ENCODE measurements at places on chromosomes 5 and 9.

DNA sequence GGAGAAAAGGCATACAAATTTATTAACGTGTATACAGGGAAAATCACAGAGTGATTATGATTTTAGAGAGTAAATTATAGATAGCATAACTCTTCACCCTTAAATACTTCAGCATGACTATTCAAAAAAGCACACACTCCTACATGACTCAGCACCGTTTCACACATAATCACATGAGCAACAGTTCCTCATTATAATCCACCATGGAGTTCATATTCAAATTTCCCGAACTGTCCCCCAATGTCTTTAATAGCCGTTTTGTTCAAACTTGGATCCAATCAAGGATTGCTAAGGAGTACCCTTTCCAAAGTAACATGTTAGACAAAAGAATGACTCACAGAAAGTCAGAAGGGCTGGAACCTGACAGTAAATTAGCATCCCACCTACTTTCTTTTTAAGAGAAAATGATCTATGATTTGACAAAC lies 32.1 kb downstream of the RAPGEF1 start:
- no peak for DNase-seq

GRCh38 chr5:156670615-156671014 lies 179.5 kb upstream of the PPP1R2B start:
- no peak for DNase-seq

DNA sequence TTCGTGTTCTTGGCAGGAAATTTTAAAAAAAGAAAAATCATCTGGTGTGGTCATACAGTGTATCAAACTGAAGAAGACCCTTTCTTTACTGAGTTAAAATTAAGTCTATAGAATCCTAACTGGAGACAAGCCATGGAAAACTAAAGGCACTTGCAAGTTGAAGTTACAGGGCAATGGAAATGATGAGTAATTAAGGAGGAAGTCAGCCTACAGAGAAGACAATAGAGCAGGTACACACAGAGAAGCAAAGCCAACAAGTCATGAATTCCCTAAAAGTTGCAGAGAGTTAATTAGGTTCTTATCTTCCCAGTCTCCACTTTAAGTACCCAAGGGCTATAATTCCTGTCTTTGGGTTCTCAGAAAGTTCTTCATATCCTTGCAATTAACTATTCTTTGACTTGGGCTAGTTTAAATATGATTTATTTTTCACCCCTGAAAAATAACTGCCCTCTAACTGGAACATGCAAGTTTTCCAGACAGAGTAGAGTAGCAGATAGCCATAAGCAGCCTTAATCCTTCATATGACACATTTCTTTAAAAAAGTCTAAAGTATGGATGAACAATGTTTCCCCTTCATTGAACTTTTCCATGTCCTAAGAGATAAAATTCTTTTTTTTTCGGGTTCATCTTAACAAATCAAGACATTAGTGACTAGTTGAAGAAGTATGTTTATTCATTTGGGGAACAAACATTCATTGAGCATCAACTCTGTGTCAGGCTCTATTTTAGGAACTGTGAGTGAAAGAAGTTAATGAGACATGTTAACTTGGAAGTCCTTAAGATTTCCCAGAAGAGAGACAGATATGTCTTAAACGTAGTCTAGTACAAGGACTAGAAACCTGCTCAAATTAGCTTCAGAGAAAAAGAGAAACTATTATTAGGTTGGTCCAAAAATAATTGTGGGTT lies 5.2 kb upstream of the ITGA2 start:
- no peak for DNase-seq

DNA sequence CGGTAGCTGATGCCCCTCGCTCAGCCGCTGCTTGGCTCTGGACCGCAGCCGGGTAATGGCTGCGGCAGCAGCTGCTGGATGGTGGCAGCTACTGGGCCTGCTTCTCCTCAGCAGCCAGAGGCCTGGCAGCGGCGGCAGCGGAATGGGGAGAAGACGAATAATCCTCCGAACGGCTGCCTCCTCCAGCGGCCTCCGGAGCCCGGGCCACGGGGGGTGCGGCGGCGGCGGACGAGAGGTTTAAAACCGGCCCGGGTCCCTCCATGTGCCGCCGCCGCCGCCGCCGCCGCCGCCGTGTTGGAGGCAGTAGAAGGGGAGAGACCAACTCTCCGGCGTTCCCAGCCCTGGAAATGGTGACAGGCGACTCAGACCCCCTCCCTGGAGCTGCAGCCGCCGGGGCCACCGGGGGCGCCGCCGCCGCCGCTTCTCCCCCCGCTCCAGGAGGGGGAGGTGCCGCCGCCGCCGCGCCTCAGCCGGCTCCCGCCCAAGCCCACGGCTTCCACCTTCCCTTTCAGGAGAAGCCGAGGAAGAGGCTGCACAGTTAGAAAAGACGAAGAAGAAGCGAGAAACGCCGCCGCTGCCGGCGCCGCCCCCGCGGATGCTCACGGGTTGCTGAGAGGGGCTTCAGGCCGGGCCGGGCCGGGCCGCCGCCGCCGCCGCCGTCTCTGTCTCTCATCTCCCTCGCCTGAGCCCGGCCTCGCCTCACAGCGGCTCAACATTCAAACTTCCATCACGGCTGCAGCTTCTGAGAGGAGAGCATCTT lies 118.4 kb upstream of the PRSS3 start:
- DNase-seq, result peak; percentile 68

DNA sequence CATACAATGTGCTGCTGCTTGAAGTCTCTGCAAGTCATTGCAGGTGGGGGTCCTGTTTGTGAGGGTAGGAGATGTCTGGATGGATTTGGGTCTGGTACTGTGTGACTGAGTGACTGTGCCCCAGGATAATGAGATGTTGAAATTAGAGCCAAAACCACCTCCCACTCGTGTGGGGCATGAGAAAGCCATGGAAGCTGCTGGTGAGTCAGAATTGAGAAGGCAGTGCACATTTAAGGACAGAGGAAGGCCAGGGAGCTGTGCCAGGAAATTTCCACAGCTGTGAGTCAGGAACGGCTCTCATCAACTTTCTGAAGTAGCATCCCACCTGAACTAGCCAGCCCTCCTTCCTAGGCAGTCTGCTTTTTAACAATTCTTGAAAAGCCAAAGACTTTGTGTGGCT lies 229.8 kb downstream of the DRD1 start:
- DNase-seq, result peak; percentile 65

- DNase-seq, result no peak
These were observed 6.3 kb downstream of the FOXD1 start for GRCh38 chr5:73442231-73442811.

DNA sequence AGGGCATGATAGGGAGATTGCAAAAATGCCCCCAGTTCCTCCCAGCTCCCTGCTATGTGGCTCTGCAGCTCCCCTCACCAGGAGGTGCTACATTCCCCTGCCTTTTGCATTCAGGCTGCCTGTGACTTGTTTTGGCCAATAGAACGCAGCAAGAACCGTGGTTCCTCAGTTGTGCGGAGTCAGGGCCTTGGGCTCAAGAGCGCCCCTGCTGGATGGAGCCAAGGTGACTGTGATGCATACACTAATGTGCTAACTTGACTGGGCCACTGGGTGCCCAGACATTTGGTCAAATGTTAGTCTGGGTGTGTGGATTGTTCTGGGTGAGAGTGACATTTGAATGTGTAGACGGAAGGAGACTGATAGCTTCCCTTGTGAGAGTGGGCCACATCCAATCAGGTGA lies 123.3 kb upstream of the MVB12B start:
- DNase-seq, result no peak

DNA sequence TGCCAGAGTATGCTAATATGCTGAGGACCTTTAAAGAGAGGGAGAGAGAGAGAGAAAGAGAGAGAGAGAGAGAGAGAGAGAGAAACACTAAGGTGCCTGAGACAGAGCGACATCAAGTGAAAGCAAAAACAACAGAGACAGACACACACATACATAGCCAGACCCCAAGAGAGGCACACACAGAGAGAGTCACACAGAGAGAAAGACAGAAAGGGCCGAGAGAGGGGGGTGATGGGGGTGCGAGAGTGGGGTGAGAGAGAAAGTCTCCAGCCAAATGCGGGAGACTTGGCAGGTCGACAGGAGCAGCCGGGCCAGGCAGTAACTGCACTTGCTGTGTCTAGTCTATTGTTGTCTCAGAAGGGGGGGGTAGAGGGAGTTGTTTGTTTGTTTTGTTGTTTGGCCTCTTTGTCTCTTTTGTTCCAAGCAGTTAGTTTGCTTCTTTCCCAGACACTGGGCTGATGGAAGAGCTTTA lies 30.1 kb upstream of the NFIB start:
- DNase-seq, result no peak

DNA sequence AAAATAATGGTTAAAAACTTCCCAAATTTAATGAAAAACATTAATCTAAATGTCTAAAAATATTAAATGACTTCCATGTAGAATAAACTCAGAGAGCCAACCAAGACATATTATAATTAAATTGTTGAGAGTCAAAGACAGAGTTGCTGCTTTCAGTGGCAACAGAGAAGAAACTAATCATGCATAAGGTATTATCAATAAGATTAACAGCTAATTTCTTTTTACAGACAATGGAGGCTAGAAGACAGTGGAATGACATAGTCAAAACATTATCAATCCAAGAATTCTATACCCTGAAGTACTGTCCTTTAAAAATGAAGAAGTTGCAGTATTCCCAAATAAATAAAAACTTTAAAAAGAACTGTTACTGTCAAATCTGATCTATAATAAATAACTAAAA lies 268.7 kb downstream of the IRX2 start:
- DNase-seq, result no peak

DNA sequence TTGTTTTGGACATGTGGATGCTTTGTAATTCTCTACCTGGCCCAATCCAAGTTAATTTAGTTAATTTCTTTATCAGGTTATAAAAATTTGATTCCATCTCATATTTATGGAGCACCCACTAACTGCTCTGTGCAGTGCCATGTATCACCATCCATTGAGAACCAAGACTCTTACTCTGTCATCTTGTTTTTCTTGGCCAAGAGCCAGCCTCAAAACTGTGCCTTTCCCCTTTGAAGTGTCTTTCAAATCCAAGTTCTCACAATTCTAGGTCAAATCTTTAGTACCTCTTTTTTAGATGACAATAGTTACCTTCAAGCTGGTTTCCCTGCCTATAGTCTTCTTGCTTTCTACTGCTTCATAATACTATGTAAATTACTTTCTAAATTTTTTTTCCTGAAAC lies 3.2 kb downstream of the COMMD10 start:
- DNase-seq, result no peak

DNA sequence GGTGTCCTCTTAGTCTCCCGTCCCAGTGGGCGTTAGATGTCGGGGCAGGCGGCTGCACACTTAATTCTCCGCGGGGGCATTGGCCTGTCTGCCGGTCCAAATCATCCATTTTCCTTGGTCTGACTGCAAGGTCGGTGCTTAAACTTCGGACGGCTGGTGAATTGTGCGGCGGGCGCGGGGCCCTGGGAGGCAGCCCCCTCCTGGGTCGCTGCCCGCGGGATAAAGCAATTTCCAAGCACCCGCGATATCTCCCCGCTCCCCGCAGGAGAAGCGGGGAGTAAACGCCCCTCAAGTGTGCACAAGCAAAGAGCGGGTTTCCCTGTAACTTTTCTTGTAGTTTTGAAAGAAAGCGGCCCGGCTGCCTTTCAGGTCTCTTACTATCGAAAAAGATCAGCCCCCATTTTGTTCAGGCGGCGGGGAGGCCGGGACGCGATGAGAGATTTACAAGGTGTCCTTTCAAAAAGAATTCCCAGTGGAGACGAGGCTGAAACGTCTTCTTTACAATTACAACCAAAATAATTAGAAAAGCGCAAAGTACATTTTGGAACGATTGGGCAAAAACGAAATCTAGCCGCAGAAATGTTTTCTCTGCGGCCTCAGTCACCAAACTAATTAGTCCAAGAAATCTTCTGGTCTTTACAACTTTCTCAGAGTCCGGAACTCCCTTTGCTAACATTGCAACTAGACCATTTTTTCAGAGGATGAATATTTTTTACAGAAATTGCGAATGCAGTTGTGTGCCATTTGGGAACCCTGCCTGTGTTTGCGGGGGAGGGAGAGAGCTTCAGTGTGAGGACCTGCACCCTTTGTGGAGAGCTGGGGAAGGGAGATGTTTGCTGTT lies 1.8 kb downstream of the IRX1 start:
- DNase-seq, result no peak
